SW 1271 (cell line): ENCODE measurements at places on chromosomes 11 and 22.

DNA sequence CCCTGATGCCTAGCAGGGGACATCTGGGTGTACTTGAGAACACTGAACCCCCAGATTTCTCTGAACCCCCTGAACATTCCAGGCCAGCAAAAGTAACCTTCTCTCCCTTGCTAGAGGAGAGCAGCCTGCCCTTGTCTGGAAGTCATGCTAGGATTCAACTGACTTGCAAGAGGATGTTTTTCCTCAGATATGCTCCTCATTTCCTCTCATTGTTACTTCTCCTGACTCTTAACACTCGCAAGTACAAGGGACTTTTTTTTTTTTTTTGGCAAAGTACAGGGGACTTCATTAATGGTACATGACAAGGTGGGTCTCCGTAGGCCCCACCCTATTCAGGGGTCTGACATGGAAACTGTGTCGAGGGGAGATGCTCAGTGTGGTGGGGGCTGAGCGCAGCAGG, 6.3 kb upstream of the MCHR1 start:
- DNase-seq, result no peak

DNA sequence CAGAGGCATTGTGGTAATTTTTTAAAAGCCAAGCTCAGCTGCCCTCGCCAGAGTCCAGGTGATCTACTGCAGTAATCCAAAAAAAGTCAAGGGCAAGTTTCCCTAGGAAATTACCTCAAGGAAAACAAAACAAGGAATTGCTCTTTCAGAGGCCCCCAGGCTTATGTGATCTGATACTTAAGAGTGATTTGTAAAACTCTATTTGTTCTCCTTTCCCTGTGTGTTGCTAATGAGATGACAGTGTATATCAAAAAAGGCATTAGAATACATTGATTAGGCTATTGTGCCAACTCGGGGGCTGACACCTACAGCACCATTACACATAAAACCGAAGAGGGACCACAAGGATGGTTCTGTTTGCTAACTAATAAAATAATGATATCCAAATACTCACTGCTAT, 44.5 kb upstream of the CHRM4 start:
- DNase-seq, result no peak

DNA sequence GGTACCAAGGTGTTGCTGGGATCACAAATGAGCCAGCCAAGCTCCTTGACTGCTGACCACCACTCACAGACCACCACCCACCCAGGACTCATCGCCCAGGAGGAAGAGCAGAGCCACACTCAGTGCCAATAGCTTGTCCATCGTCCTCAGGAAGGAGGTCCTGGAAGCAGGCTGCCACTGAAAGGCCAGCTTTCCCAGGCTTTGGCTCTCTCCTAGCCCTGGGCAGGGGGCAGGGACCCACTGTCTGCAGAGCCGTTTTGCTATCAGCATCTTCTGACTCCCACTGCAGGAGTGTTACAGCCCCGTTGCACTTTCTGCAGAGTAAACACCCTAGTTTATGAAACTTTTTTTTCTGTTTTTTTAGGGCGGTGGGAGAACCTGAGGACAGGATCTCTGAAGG, 12.2 kb upstream of the ACRV1 start:
- no peak for DNase-seq

DNA sequence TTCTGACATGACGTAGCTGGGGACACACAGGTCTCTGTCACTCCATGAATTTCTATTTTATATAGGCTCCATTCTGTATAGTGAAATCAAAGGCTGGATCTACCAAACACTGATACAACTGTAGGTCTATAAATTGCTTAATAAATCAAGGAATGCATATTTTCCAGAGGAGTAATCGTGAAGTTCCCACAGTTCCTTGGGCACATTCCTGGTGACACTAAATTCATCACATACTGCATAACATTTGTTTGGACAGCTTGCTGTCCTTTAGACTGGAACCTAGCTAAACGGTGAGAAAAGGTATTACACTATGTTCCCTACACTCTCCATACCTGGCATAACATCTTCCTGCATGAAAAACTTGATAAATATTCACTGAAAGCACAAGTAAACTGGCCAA, 41.6 kb upstream of the UCP3 start:
- no peak for DNase-seq

GRCh38 chr11:116073854-116074837, 569.9 kb upstream of the CADM1 start:
- DNase-seq, result no peak

DNA sequence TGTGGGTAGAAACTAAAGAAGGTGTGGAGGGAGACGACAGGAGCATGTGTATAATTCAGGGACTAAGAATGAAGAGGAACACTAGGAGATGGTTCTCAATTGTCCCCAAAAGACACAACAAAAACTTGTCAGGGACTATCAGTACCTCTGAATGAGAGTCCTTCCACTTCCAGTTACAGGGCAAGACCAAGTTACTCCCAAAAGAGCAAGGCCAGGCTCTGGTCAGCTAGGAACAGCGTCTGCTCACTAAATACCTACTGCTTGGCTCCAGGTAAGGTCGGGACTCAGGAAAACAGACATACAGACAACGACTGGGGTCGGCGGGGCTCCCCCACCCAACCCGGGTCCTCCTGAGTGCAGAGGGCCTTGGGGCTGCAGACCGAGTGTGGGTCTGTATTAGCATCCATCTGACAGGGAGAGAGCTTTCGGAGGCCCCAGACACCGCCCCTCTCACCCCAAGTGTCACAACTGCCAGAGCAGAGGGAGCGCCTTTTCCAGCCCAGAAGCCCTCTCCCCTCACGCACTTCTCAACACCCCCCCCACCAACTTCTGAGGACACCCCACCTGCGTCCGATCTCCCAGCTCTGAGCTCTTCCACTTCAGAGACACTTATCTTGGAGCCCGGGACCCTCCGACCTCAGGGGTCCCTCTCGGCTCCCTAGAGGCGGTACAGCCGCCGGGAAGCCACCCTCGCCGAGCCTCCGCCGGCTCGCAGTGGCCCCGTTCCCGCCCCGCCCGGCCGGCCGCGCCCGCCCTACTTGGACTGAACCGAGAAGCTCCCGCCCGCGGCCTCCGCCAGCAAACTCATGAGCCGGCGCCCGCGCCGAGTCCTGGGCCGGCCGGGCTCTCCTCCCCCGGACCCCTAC, 522 bp downstream of the RHOG start:
- peak; percentile 20 for DNase-seq
